ENCODE measurements at places on chromosomes 3 and 15. TPM values are rescaled to one million over a fixed set of nuclear protein-coding genes. Genes with fewer than 3 reads are reported as not detected.

FBXW12 gene
- not detected for total RNA-seq

PARP9 gene
- 41.9 TPM for total RNA-seq

IMPDH2 gene
- 84.6 TPM for total RNA-seq

EEF1AKMT4 gene
- 1.8 TPM for total RNA-seq

Data from aorta (tissue), 5 donors.